ENCODE measurements at places on chromosomes 16 and 17.

- no peak for DNase-seq
Observed at GRCh38 chr16:25079637-25080378, 31.7 kb upstream of the LCMT1 start.

GRCh38 chr17:9101356-9101755 is 80.0 kb downstream of the NTN1 start:
- DNase-seq = no peak

- DNase-seq = peak; percentile 74
Observed at GRCh38 chr16:23016368-23016767, 132.9 kb downstream of the USP31 start.

DNA sequence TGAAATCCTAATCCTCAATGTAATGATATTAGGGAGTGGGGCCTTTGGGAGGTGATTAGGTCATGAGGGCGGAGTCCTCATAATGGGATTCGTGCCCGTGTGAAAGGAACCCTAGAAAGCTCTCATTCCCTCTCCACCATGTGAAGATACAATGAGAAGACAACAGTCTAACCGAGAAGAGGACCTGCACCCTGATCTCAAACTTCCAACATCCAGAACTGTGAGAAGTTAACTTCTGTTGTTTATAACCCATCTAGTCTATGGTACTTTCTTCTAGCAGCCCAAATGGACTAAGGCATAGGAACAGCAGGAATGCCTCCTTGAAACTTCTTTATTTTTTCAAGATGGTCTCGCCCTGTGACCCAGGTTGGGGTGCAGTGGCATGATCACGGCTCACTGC is 24.7 kb downstream of the WSB1 start:
- no peak for DNase-seq

GRCh38 chr17:72205357-72205756 is 84.5 kb downstream of the SOX9 start:
- DNase-seq = peak; percentile 42

GRCh38 chr17:75645889-75646637 is 12.8 kb downstream of the SMIM5 start:
- peak; percentile 90 for DNase-seq

DNA sequence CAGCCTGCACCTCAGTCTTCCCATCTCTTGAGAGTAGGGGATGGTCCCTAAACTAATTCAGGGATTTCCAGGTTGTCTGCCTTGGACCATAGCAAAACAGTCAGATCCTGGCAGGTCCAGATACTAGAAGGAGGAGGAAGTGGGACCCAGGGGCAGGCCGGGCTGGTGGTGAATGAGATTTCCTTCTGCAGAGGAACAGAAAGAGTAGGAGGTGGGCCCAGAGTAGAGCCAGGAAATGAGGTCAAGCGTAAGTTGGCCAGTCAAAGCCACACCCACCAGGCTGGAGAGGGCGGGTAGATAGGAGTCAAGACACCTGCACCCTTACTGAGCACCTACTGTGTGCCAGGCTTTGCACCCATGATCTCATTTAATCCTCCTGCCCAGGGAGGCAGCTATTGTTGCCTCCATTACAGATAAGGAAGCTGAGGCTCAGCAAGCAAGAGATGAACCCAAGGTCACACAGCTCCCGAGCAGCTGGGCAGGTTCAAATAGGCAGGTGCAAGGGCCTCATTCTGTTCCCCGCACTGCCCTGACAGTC is 2.6 kb downstream of the CDH5 start:
- no peak for DNase-seq

- no peak for DNase-seq
Observed at GRCh38 chr17:13268791-13269595, 251.2 kb upstream of the ELAC2 start.

- no peak for DNase-seq
Observed at GRCh38 chr16:8689686-8690085, 15.3 kb downstream of the ABAT start.

DNA sequence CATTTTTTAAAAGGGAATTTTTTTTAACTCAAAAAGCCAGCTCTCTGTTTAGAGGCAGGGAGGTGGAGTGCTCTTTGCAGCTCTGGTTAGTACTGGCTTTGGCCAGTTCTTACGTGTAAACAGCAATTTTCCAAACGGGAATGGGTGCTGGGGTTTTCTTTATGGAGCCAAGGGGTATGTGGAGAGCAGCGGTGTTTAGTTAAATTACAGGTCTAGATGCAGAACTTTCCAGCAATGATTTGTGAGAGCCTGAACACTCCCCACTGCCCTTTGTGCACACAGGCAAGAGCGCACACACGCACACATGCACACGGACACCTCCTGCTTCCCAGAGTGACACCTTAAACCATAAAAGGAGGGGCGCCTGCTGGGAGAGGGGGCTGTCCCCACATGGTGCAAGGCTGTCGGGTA is 140.2 kb downstream of the MSI2 start:
- peak; percentile 88 for DNase-seq

DNA sequence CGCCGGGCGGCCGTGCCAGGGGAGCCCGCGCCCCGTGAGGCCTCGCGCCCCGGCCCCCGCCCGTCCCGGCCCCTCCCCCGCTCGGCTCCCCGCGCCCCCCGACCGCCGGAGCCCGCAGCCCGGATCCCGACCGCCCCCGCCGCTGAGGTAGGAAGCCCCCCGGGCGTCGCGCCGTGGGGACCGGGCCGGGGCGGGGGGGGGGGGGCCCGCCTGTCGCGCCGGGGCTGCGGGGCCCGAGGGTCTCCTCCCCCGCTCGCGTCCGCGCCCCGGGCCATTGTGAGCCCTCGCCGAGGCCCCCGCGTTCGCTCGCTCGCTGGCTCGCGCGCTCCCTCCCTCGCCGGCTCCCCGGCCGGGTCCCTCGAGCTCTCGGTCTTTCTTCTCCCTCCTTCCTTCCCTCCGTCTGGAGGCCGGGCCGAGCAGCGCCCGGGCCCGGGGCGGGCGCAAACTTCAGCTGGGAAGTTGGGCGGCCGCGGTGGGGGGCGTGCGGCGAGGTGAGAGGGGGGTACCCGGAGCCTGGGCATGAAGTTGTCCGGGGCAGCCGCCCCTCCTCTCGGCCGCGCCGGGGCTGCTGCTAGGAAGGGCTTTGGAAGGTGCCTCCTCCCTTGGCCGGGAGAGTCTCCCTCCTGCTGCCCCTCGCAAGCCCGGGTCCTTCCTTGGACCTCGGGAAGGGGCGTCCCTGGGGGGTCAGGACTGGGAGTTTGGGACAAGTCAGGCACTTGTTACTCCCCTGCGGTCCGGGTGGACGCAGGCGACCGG is 419 bp downstream of the GLIS2 start:
- DNase-seq = peak; percentile 54

DNA sequence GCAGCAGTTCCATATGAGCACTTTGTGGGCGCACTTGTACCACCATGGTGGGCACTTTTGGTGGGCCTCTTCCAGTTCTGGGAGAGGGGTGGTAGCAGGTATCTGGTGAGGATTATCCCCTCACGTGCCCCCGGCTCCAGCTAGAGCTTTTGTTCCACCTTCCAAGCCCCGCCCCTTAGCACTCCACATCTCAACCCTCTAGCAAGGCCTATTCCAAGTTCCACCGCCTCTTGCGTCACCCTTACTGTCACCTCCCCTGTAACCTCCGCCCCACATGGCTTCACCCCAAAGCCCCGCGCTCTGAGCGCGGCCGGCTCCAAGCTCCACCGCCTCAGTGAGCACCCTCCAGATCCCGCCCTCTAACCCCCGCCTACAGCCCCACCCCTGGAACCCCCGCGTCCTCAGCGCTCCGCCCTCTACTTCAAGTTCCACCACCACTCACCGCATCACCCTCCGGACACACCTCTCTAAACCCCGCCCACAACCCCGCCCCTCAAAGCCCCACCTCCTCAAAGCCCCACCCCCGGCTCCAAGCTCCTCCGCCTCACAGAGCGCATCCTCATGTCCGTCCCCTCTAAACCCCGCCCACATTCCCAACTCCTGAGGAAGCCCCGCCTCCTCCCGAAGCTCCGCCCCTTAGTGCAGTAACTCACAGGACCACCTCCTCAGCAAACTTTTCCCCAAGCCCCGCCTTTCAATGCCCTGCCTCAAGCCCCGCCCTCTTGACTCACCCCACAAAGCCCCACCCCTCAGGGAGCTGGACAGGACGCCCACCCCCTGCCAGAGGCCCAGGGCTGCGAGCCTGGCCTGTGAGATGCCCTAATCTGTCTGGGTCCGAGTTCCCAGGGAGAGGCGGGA is 11.1 kb downstream of the SCN4A start:
- DNase-seq = peak; percentile 77

DNA sequence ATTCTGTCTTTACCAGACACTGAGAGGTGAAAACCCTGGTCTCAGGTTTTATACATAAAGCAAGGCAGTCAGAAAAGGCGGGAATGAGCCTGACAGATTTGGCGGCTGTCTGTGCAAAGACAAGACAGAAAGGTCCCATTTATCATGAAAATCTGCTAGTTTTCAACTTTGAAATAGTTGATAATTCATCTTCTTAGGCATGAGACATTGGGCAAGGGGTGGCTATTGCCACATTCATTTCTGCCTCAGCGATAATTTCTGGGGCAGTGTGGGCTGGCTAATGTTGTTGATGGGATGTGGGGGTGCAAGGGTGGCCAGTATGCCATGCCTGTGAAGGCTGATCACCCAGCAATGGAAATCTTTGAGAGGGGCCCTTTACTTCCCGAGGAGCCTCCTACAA is 173.8 kb upstream of the RPH3AL start:
- no peak for DNase-seq

All from kidney (tissue), 22 donors.